Upper lobe of right lung (tissue), 1 donor: ENCODE measurements at places on chromosomes 5 and 9.
A peak's percentile ranks its signal among the peaks of the same experiment; 100 is the strongest.

GRCh38 chr5:98314292-98314691 lies 459.2 kb upstream of the RGMB start:
- no peak for DNase-seq

GRCh38 chr5:77953374-77953773 lies 177.2 kb upstream of the TBCA start:
- no peak for DNase-seq

DNA sequence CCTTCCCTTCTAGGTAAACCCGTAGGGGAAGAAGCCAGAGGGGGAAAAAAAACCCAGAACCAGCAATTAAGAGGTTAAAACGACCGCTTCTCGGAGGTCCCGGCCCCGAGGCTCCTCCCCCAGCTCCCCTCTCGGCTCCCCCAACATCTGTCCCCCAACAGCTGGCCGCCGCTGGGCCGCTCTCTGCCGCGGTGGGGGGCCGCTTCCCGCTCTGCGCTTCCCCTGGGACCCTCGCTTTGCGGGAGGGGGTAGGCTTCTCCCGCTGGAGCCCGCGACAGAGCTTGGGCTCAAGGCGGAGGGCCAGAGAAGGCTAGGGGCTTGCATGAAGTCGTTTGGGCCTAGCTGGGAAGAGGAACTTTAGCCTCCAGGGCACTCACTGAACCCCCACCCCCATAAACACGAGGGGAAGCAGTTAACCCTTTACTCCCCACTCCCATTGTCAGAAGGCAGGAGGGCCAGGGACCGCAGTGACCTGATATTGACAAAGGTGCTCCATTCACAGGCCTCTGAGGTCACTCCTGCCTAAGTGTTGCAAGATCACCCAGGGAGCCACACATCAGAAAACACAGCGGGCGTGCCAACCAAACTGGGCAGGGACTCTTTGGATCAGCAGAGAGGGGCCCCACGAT lies 7.5 kb downstream of the LHX6 start:
- DNase-seq = no peak

- no peak for DNase-seq
Measured at GRCh38 chr5:54518818-54519508, 1.4 kb downstream of the SNX18 start.

DNA sequence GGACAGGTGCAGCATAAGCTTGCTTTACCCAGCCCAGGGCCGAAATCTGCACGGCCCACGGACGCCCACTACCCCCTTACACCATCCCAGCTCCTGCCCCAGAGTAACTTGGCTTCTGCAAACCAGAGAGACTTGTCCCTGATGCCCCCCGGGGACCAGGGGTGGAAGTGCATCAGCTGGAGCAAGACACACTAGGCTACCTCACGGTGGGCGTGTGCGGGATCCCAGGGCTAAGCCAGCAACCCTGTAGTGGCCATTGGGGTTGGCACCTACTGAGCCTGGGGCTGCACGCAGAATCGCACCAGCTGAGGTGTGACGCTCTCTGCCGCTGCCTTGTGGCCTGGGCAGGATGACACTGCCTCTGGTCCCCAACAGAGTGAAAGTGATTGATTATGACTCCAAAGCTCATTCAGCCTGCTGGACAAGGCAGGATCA lies 6.1 kb upstream of the ZNF79 start:
- peak; percentile 73 for DNase-seq

- no peak for DNase-seq
Measured at GRCh38 chr5:126681970-126682369, 81.2 kb downstream of the PHAX start.

DNA sequence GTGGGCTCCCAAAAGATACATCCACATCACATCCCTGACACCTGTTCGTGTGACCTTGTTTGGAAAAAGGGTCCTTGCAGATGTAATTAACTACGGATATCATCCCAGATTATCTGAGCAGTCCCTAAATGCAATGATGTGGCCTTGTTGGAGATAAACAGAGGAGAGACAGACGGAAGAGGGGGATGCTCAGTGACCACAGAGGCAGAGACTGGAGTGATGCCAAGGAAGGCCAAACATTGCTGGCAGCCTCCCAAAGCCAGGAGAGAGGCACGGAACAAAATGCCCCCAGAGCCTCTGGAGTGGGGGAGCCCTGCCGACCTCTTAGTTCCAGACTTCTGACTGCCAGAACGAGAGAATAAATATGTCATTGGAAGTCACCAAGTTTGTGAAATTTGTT lies 15.0 kb upstream of the VAV2 start:
- DNase-seq = no peak

DNA sequence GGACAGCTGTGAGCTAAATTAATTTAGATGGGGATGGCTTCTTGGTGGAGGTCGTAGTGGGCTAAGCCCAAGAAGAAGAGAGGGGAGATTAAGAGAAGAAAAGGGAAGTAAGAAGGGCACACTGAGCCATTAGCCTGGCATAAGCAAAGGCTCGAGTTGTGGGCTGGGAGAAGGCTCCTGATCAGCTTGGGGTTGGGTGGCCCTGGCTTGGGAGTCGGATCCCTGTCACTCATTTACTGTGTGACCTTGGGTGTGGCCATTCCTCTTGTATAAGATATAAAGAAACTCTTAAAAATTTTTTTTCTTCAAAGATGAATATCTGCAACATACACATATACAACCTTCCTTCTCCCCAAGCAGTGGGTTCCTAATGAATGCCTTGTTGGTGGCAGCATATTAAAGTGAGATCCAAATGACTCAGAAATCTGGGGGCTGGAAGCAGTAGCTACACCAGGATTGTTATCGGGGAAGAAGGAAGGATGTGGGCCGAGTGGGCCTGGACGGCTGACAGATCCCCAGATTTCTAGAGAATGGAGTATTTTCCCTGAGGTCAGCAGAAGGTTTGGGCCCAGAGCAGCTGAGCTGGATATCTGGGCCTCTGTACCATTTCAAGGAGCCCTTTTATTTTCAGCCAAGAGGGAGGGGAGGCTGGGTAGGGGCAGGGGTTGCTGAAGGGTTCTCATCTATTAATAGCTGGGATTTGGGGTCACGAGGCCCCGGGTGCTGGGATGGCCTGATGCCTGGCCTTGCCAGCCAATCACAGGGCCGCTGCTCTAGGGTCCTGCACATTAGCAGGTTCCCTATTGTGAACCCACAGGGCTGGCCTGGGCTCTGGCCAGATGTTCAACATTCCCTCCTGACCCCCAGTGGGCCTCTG lies 52.1 kb downstream of the PPARGC1B start:
- DNase-seq = no peak
